Cardiac muscle cell (in vitro differentiated cells and primary cell): ENCODE measurements at places on chromosomes 3 and 15.

DNA sequence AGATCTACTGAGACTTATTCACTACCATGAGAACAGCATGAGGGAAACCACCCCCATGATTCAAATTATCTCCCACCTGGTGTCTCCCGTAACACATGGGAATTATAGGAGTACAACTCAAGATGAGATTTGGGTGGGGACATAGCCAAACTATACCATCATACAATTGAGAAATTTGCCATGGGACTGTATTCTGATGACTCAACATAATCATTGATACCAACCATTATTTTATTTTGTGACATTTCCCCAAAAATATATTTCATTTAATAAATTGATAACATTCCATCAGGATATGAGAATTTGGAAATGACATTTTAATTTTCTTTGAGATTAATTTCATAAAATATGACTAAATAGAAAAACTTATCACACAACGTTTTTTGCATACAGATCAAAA, 96.6 kb upstream of the MDFIC2 start:
- no peak for DNase-seq

GRCh38 chr3:100158918-100159330, 44.6 kb upstream of the FILIP1L start:
- DNase-seq: no peak

DNA sequence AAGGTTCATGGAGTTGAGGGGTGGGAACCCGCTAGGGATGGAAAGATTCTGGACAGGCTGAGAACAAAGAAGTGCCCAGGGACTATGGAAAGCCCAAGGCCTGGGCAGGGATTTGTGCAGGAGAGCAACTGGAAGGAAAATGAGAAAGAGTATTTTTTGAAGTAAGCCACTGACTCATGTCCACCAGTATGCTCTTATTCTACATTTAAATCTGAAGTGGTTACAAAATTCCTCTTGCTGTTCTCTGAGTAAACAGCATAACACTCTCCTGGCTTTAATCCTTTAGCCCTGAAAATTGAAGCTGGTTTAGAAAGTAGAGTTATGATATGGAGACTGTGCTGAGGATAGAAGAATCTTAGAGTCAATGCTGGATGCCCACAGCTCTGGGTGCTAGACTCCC, 165.2 kb downstream of the ISL2 start:
- no peak for DNase-seq

GRCh38 chr3:195729476-195730251, 8.9 kb downstream of the MUC20 start:
- DNase-seq: no peak

GRCh38 chr15:25346371-25346770, 92.5 kb downstream of the UBE3A start:
- no peak for DNase-seq

GRCh38 chr3:197540961-197541377, 14.8 kb downstream of the BDH1 start:
- no peak for DNase-seq

DNA sequence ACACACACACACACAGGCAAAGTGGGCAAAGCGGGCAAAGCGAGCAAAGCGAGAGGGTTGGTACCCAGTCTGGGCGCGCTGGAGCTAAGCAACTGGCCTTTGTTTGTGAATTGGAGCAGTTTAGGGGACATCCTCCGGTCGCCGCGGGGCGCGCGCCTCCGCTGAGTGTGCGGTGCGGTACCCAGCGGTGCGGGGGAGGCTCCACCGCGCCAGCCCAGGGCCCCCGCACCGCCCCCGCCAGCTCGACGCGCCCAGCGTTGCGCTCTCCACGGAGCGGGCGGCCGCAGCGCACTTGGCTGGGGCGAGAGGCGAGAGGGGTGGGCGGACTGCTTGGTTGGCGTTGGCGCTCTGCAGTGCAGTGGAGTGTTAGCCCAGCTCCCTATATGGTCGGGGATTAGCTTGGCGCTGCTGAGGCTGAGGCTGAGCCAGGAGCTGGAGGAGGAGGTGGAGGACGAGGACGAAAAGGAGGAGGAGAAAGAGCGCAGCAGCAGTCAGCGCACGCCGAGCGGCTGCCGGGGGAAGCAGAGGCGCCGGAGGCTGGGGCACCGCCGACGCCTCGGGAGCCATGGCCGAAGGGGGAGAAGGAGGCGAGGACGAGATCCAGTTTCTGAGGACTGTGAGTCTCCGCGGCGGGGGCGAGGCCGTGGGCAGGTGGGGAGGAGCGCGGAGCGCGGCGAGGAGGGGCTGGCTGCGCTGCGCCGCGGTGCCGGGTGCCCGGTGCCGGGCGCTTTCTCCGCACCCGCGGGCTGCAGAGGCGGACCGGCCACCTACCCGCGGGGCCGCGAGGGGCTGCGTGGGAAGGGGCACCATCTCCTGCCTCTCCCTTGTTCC, at the start of gene RYR3:
Gene RYR3, plus strand, starts transcription at position 487 of the 831 bp plus-strand sequence. Its CDS starts 79 bp downstream, at position 566.
- peak; percentile 30 for DNase-seq

- no peak for DNase-seq
Measured at GRCh38 chr3:193942516-193943055, 193.4 kb upstream of the HES1 start.

DNA sequence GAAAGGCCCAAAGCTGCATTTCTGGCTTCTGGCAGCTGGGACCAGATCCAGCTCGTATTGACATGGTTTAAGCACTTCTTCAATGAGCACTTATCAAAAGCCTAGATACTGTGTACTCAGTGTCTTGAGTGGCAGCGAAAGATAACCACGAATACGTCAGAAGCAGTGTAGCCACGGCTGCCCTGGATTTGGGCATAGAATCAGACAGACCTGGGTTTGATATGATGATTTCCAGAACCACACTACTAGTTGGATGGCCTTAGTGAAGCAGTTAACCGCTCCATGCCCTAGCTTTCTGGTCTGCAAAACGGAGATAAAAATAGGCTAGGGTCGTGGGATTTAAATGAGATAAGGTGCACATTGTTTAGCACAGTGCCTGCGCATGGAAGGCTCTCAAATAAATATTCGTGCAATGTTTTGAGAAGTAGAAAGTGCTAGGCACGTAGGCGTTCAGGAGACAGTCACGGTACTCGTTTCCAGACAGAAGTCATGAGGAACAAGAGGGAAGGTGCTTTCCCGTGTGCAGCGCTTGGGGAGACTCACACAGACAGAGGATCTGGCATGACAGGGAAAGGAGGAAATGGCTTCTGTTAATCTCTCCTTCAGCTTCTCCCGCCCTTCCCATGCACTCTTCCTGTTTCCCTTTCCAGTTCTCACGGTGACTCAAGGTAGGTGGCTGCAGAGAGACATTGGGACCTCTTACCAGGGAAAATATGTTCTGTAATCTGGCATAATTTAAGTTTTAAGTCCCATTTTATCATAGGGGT, 70.3 kb downstream of the CCNL1 start:
- peak; percentile 84 for DNase-seq

GRCh38 chr15:24940236-24940635, 14.6 kb upstream of the SNRPN start:
- no peak for DNase-seq

GRCh38 chr3:55531321-55531720, 44.2 kb upstream of the WNT5A start:
- no peak for DNase-seq

DNA sequence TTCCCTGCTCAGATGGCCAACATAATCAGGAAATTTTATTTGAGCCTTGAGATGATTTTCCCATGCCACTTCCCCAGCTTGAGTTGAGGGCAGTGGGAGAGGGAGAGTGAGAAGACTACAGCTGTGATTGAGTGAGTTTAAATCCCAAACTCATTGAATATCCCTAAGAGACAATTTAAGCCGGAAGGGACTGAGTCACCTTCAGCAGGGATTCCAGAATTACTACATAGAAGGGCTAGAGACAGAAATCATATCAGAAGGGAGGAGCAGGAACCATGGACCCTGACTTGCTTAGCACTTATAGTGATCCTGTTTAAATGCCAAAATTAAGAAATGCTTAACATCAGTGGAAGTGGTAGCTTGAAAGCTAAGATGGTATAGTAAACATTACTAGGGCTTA, 312.2 kb upstream of the SLCO3A1 start:
- no peak for DNase-seq

- peak; percentile 56 for DNase-seq
Measured at GRCh38 chr15:71295603-71296314, 180.5 kb downstream of the THSD4 start.

GRCh38 chr15:43102187-43102586, 3.7 kb downstream of the UBR1 start:
- DNase-seq: no peak

DNA sequence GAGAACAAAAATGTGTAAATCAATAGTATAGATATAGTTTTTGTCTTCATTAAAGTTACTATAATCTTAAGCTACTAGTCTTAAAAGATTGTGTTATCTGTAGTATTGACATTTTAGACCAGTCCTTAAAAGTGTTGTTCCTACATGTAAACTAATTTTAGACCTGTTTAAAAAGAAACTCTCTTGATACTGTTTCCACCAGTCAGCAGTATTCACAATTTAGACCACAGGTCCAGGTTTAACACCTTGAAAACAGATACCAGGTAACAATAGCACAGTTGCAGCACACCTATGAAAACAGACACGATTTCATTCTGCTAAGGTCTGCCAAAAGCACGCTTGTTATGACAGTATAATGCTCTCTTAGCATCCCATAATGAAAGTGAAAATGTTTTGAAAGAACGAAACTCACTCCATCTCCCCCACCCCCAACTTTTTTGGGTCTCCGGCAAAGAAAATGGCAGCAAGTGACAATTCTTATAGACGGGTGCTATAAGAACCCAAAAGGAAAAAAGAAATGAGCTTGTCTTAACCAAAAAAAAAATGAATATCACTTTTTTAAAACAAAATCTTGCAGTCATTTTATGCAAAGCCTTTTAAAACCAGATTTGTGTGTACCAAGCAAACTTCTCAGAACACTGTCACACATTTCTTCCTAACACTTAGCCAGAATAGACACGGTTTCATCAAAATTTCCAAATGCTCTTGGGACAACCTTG, 1.6 kb downstream of the EIF4E3 start:
- DNase-seq: no peak

DNA sequence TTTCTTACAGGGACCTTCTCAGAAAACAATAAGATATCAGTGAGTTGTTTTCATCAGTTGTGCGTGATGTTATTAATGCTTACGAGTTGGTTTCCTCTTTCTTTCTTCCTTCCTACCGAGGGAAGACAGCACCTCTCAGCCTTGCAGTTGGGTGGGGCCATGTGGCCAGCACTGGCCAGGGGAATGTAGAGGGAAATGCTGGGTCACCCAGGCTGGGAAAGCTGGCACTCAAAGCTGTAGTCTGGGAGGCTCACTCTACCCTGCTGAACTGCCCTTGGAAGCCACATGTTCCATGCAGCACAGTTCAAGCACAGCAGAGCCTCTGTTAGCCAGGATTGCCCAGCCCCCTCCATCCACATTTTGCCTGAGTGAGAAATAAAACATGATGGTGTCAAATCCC, 10.1 kb upstream of the CHCHD6 start:
- no peak for DNase-seq

DNA sequence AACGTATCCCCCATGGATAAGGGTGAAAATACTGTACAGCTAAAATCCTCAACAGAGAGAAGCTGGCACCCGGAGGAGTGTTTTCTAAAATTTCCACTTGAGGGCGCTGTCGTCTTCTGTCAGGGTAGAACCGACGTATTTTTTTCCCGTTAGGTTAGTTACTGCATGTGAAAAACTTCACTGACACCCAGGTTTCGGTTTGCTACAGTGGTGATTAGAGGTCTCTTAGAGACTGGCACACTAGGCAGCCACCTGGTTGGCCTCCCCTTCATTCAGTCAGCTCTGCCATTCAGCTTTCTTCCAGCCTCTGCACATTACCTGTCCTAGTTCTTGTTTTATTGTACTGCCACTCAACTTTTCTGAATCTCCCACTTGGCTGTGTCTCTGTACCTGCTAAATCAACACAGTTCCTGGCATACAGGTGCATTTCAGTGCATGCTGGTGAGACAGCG, 18.4 kb downstream of the CCK start:
- peak; percentile 80 for DNase-seq

DNA sequence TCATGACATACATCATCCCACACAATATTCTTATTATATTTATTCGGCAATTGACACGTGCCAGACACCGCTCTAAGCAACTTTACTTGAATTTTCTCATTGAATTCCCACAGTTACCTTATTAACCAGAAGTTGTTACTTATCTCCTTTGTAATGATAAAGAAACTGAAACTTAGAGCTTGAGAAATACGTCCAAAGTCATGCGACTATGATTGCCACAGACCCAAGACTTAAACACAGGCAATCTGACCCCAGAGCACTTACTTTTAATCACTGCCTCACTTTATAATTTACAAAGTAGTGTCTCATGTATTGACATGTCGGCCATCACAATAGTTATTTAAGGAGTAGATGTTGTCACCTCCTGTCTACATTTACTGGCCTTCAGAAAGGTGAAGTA, 64.7 kb downstream of the ATP13A4 start:
- no peak for DNase-seq

DNA sequence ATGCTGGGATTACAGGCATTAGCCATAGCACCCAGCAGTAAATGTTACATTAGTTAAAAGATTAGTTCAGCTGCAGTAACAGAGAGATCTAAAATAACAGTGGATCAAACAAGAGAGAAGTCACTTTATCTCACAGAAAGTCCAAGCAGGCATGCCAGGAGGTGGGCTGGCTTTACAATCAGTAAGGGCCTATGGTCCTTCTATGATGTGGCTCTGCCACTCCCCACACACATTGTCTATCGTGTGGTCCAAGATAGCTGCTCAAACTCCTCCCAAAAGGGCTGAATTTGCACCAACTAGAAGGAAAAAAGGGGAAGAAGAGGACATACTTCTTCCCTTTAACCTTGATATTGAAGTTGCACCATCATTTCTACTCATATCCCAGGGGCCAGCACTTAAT, 4.6 kb upstream of the RUVBL1 start:
- DNase-seq: no peak

- no peak for DNase-seq
Measured at GRCh38 chr15:29102911-29103823, 166.5 kb downstream of the NSMCE3 start.

DNA sequence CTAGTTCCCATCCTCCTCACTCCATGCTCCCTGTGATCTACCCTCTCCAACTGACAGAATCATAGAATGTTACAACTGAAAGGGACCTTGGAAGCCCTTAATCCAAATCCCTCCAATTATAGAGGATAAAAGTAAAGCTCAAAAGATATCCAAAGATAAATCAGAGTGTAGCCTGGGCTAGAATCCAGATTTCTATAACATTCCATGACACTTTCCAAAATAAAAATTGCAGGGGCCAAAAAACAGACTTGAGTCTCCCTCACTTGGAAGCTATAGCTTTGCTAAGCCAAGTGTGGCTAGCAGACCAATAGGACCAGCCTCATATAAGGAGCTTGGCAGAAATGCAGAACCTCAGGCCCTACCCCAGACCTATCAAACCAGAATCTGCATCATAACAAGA, 148.1 kb downstream of the NTRK3 start:
- DNase-seq: no peak

DNA sequence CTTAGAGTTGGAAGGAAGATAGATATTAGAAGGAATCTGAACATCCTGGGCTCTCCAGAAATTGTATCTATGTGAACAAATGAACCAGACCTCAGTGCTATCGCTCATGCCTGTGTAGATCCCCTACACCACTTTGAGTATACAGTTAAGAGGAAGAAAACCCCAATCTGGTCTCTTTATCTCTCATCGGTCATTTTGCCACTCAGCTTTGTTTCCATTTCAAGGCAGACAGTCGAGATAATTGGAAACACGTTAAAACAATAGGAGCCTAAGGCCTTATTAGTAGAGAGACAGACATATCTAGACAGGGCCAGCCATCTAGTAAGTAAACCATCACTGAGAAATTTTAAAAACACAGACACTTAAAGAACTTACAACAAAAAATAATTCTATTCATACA, 101.6 kb downstream of the MYLK start:
- DNase-seq: no peak
